ENCODE measurements at places on chromosomes 5 and 9.

GRCh38 chr9:135711881-135712280 is 9.9 kb downstream of the KCNT1 start:
- H3K36me3 ChIP-seq: no peaks in the 10 kb centered on the region
- H3K27ac ChIP-seq: no peak overlapping the region
- no peaks in the 10 kb centered on the region for H3K27me3 ChIP-seq
- no peak overlapping the region for H3K4me3 ChIP-seq
- peaks cover 3% of the 10 kb centered on the region for H3K4me1 ChIP-seq
- DNase-seq: no peak

- H3K4me3 ChIP-seq: no peak overlapping the region
- no peaks in the 10 kb centered on the region for H3K4me1 ChIP-seq
- no peak overlapping the region for H3K27ac ChIP-seq
- DNase-seq: no peak
- no peaks in the 10 kb centered on the region for H3K36me3 ChIP-seq
Measured at GRCh38 chr5:156479849-156480248, 152.9 kb downstream of the SGCD start.

DNA sequence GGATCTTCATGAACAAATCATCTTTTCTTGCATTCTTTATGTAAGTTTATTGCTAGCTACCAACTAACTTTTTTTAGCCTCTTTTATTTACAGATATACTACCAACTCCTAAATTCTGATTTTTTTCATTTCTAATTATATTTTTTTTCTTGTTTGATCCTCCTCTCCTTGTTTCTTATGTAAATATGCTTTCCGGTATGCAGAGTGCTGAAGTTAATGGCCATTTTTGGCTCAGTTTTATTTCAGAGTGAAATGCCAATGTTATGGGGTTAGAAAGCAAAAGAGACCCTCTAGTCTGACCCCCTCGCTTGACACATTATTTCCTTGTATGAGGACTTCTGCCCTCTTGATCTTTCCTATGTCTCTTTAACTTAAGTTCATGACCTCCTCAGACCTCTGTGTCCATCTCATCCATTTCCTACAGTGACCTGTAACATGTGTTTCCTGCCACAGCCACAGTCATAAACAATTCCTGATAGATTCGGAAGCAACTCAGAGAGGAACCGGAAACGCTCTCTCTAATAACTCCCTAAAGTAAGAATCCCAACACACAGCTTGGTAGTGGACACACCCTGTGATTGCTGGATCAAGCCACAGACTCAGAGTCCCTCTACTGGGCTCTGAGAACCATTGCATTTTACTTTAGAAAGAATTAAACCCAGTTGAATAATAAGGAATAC is 42.9 kb upstream of the AFAP1L1 start:
- H3K4me1 ChIP-seq: no peaks in the 10 kb centered on the region
- peak; percentile 49 for DNase-seq
- no peak overlapping the region for H3K4me3 ChIP-seq
- H3K27ac ChIP-seq: no peak overlapping the region
- no peaks in the 10 kb centered on the region for H3K27me3 ChIP-seq

DNA sequence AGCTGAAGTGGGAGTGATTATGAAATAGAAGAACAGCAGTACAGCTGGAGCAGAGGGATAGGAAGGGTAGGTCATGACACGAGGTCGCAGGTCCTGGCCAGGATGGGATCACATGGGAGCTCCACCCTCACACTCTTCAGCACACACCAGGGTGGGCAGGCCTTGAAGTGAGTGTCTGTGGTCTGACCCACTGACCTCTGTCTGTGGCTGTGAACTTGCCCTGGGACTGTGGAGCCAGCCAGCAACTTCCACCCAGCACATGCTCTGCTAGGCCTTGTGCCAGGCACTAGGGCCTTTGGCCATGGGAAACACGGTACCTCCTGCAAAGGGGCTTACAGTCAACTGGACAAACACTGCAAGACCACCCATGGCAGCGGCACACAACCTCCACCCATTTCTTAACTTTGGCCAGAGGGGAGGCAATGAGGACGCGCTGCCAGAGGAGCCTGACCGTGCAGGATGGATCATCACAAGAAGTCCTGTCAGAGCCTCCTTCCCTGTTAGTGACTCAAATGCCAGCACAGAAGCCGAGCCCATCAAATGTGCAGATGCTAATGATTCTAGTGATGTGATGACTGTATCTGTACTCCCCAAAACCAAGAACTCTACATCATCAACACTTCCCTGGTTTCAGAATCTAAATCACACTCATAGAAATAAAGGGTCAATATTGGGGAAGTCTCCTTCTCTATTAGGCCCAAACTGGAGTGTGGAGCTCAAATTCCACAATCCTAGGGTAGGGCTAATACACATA is 113.6 kb downstream of the DPYSL3 start:
- no peak overlapping the region for H3K4me3 ChIP-seq
- H3K27me3 ChIP-seq: no peaks in the 10 kb centered on the region
- no peaks in the 10 kb centered on the region for H3K4me1 ChIP-seq
- DNase-seq: no peak

DNA sequence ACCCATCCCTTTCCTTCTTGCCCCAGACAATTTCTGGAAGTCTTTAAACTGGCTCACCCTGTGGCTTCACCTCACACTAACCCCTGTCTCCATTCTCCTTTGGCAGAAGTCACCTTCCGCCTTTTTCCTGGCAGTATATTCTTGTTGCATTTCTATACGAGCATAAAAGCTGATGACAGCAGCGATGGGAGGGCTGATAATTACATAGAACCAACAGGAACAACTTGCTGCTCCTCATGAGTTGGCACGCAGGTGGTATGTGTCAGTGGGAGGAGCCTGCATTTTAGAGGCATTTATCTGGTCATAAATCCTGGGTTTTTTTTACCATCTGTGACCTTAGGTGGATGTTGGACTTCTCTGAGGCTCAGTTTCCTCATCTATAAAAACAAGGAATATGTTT is 61.4 kb upstream of the CKMT2 start:
- H3K4me3 ChIP-seq: no peak overlapping the region
- no peaks in the 10 kb centered on the region for H3K27me3 ChIP-seq
- no peaks in the 10 kb centered on the region for H3K36me3 ChIP-seq

DNA sequence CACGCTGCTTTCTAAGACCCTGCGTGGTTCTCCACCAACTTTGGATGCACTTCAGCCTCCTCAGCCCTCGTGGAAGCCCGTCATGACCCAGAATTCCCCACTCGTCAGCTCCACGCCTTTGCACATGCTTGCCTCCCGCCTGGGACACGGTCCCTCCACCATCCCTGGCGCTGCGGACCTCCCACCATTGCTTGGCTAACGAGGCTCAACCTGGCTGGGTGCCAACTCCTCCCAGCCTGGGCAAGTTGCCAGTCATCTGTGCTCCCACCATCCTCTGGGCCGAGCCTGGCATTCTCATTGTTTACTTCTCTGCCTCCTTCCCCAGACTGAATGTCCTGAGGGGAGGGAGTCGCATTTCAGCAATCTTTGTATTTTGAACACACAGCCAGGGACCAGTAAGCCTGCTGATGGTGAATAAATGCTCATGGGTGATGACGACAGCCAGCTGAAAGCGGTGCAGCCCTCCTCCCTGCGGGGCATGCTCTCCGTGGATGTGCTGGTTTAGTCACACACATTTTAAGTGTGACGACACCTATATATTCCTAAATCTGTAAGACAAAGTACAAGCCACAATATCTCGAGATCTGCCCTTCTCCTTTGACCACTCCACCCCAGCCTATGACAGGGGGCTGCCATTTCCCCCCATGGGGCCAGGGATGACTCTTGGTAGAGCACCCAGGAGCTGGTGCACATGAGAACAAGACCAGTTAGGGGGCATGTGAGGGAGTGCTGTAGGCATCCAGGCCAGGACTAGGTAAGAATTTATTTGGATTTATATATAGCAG is 37.6 kb downstream of the ANKRD33B start:
- H3K27ac ChIP-seq: no peak overlapping the region
- DNase-seq: peak; percentile 55

Data from Karpas-422 (cell line).